Ammon's horn (tissue), 1 donor: ENCODE measurements at places on chromosomes 11 and 22.

GRCh38 chr11:80146232-80146631 lies 705.4 kb upstream of the TENM4 start:
- no peak for DNase-seq

GRCh38 chr11:87263979-87264378 lies 226.2 kb downstream of the TMEM135 start:
- no peak for DNase-seq

DNA sequence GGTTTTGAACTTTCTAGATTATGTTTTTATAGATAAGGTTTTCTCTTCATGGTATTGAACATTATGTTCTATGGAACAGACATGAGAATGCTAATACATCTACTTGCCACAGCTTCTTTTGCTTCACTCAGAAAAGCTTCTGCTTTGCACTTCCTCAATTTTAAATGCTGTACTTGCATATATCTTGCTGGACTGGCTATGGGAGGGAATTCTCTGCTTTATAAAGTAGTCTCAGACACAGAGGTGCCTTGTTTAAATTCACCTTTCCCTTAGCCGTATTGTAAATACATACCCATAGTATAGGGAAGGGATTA lies 173.9 kb downstream of the DDX10 start:
- no peak for DNase-seq

- no peak for DNase-seq
Measured at GRCh38 chr11:124611064-124611463, at the start of gene PANX3. TSS of gene PANX3 (plus strand) at chr11:124611428. CDS start at chr11:124611557, 129 bp downstream.

DNA sequence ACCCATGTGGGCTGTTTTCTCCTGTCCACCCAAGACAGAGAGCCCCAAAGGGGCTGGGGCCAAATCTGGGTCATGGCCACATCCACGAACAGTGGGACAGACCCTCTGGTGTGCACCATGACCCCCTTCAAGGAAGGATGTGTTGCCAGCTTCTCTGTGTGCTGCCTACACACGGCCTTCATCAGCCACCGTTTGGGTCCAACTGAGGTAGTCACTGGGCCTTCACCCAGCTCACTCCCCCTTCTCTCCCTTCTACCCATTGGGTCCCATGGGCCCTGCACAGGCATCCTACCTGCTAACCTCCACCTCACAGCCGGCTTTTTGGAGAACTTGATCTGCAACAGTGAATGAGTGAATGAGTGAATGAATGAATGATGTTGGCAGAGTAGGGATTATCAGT lies 1484.9 kb downstream of the BRD1 start:
- no peak for DNase-seq

DNA sequence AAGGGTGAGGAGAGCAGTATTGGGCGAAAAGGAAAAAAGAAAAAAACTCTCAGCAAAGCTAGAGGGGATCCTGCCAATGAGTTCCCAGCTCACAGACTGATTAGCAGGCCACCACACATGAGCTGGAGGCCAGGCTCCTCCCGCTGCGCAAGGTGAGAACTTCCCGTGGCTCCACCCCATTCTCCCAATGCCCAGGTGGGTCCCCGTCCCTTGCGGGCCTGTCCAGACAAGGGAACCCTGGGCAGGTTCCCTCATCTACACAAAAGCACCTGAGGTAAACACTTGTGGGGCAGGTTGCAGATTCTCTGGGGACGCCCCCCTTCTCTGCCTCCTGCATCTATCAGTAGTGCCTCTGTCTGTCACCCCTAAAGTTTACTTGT lies 46.5 kb downstream of the CDPF1 start:
- DNase-seq: no peak

- DNase-seq: peak; percentile 88
Measured at GRCh38 chr11:1382831-1383607, 6.7 kb upstream of the BRSK2 start.

DNA sequence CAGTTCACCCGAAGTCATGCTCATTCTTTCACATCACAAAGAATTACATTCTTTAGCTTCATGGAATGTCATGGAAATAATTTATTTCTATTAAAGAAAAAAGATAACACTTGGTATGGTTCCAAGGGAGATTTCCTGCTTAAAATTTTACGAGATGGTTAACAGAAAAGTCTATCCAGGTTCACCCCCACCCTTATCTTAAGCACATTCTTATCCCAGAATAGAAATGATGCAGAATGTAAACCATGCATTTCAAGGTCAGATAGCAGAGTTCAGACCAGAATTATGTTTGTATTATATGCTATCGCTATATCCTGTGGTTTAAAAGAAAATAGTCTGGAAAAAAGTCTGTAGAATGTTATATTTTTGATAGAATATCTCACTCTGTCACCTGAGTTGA lies 58.7 kb downstream of the GAS2 start:
- no peak for DNase-seq

- DNase-seq: no peak
Measured at GRCh38 chr11:129639300-129639699, 176.3 kb upstream of the TMEM45B start.

- DNase-seq: no peak
Measured at GRCh38 chr11:117187007-117187406, 8.5 kb downstream of the SIDT2 start.
